ENCODE measurements at places on chromosomes 1 and 21.

- no peak for DNase-seq
These were observed 28.7 kb upstream of the DYRK1A start for GRCh38 chr21:37337831-37338230.

DNA sequence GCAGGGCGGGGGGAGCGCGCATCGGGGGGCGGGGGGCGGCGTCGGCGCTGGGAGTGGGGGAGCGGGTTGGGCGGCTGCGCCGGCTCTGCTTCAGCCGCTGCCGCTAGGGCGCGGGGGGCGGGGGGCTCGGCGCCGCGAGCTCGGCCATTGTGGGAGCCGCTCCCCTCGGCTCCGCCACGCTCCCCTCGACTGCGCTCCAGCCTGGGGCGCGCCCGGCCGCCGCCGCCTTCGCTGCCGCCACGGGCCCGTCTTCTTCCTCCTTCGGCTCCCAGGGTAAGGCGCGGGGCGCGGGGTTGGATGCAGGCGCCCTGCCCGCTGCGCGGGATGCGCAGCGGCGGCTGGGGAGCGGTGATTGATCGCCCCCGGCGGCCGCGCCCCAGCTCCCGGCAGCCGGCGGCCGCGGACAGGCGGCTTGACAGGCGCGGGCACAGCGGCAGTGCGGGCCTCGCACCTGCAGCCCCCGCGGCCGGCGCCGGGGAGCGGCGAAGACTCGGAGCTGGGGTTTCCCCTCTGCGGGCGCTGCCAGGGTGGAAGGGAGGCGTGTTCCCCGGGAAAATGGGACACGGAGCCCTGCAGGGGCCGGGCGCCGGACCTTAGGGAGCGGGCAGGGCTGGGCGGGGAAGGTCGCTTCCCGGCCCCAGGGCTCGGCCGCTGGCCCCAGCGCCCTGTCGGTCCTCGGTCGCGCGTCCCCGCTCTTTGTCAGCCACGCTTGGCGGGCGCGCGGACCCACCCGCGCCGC is 55.3 kb downstream of the NDUFS5 start:
- no peak for DNase-seq

- no peak for DNase-seq
These were observed 60.9 kb upstream of the RGS2 start for GRCh38 chr1:192747943-192748342.

GRCh38 chr1:25924454-25924853 is 18.2 kb upstream of the STMN1 start:
- DNase-seq = no peak

DNA sequence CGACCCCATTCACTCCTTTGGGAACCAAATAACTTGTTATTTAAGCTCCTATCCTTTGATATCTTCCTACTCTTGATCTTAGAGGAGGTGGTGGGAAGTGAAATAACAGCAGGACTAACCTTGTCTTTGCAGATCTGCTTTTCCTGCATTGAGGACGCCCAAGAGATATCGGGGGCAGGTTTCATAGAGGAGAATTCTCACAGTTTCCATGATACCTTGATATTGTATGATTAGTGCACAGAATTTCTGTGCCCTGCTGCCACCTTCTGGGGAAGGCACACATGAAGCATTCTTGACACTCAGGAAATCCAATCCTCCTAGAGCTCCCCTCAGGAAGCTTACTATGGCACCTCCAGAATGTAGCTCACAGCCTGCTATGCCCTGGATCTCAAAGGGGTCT is 1.6 kb downstream of the CD1B start:
- no peak for DNase-seq

GRCh38 chr1:211816586-211816985 is 14.0 kb downstream of the LPGAT1 start:
- no peak for DNase-seq

DNA sequence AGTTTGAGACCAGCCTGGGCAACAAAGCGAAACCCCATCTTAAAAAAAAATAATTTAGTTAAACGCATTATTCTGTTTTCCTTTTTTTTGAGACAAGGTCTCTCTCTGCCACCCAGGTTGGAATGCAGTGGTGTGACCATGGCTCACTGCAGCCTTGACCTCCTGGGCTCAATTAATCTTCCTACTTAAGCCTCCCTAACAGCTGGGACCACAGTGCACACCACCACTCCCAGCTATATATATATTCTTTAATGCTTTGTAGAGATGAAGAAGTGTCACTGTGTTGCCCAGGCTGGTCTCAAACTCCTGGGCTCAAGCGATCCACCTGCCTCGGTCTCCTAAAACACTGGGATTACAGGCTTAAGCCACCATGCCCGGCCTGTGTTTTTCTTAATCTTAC is 7.7 kb upstream of the KLF17 start:
- no peak for DNase-seq

DNA sequence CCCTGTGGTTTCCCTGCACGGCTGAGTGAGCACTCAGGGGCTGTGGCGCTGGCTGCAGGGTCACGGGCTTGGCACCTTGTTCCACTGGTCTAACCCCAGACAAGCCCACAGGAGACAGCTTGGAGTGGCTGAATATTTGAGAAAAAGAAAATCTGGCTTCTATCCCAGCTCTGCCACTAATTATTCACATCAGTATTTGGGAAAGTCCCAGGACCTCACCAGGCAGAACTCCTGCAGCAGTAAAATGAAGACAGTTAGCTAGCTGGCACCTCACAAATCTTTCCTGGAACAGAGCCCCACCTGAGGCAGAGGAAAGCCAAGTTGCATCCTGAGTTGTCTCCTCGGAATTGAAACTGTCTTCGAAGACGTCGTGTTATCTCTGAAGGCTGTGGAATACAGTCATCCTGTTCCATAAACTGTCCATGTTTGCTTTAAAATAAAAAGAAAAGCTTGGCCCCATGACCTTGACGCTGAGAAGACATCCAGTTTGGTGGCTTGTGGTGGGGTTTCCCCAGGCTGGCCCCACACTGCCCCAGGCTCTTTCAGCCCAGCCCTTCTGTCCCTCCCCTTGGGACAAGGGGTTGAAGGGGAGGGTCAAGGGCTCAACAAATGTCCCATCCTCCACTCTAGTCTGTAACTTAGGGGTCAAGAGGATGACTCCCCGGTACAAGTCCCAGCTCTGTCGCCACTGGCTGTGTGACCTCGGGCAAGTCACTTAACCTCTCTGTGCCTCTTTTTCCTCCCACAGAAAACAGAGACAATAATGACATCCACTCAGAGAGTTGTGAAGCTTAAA is 93.8 kb upstream of the TMPRSS2 start:
- DNase-seq = no peak

GRCh38 chr21:35732788-35733187 is 327.5 kb downstream of the SETD4 start:
- no peak for DNase-seq

- DNase-seq = no peak
These were observed 14.4 kb downstream of the SDCCAG8 start for GRCh38 chr1:243270097-243270864.

- DNase-seq = no peak
These were observed 53.6 kb downstream of the KIF21B start for GRCh38 chr1:200969726-200970561.

- DNase-seq = no peak
These were observed 30.0 kb downstream of the TBX15 start for GRCh38 chr1:118958140-118958539.

- DNase-seq = no peak
These were observed 24.4 kb downstream of the ZBTB17 start for GRCh38 chr1:15951341-15952153.

GRCh38 chr1:23646091-23646490 is 45.5 kb upstream of the RPL11 start:
- no peak for DNase-seq

GRCh38 chr1:99086057-99086456 is 81.4 kb upstream of the PLPPR5 start:
- no peak for DNase-seq

- no peak for DNase-seq
These were observed 304.2 kb downstream of the CAMTA1 start for GRCh38 chr1:7089497-7089896.

GRCh38 chr1:243213045-243213787 is 41.9 kb downstream of the CEP170 start:
- no peak for DNase-seq

GRCh38 chr1:230109895-230110667 is 43.0 kb downstream of the GALNT2 start:
- DNase-seq = no peak

DNA sequence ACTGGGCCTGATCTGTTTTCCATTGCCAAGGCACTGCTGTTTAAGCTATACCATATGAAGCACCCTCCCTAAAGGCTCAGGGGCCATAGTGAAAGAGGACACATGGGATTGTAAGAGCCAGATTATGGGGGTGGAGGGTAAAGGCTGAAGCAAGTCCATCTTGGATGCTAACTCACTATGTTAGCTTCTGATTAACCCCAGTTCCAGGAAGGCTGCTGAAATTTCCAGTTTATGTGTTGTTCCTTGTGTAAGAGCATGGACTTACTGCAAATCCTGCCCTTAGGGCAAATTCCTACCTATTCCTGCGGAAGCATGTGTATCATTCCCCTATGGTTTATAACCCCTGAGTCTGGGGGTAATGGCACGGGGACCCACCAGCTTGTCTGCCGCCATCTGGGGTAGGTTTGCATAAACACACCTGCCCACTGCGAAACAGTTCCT is 91.8 kb upstream of the SERBP1 start:
- DNase-seq = no peak

DNA sequence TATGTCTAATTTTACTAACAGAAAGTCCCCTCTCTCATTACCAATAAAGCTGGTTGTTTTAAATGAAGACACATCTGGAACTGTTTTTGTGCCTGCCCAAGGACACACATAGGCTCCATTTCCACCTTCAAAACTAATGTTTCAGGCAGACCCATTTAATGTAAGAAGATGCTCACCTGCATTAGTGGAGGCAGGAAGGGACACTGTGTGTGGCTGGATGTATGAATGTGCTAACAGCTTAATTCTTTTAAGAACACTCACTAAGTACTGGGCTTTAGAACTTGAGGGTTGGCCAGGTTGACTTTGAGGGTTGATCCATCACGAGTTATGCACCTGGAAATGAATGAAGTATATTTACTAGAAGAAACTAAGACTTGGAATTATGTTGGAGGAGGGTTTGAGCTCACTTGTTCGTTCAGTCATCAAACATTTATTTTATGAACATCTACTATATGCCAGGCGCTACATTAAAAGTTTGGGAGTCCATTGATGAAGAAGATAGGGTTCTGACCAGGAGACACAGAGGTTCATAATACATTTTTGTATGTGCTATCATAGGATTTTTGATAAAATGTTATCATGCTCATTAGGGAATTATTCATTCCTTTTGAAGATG is 5.4 kb downstream of the JUN start:
- no peak for DNase-seq

Data from cortex of kidney (tissue), 1 donor.